ENCODE measurements at places on chromosomes 4 and X.

DNA sequence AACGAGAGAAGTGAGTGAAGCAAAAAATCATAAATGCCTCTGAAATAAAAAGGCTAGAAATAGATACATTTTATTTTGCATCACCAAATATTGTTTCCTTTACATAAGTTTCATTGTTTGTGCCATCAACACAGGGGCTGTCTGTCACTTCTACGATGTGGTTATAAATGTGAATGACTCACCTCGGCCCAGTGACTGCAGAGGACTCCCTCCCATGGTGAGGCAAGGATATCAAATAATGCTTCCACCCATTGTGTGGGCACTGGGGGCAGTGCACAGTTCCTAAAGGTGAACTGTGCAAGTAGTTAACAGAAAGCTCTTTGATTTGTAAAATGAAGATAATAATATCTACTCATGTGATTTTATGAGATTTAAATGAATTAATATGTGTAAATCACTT lies 230.3 kb upstream of the NEIL3 start:
- DNase-seq = no peak

- no peak for DNase-seq
Measured at GRCh38 chrX:26653050-26653449, 437.1 kb downstream of the MAGEB5 start.

DNA sequence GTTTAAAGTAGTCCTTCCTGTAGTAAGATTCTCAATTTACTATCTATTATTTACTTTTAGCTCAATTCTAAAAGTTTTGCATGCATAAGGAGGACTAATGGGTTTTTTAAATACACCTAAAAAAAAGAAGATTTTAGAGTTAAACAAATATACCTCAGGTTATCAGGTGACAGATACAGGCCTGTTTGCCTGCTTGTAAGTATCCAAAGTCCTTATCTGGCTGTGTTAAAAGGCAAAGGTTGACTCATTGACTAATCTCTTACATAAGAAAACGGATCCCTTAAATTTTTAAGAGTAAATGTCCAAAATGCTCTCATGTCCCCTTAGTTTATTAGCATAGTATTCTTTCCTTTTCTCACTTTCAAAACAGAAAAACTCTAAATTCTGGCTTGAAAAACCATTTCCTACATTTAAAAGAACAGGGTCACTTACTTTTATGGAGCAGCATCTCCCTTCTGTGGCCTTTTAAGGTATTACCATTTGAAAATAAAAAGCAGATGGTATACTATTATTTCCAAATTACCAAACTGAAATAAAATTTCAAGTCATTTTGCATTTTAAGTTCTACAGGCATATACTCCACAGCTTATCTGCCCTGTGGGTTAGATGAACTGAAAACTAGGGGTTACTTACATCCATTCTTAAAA lies 4.5 kb downstream of the CBR4 start:
- DNase-seq = no peak

- DNase-seq = no peak
Measured at GRCh38 chr4:76610751-76611547, 175.9 kb downstream of the SHROOM3 start.

GRCh38 chr4:46993075-46994006 lies at the start of gene GABRA4:
Gene GABRA4 (minus strand): TSS chr4:46993581. CDS start chr4:46993424, 157 bp downstream.
- DNase-seq = no peak

DNA sequence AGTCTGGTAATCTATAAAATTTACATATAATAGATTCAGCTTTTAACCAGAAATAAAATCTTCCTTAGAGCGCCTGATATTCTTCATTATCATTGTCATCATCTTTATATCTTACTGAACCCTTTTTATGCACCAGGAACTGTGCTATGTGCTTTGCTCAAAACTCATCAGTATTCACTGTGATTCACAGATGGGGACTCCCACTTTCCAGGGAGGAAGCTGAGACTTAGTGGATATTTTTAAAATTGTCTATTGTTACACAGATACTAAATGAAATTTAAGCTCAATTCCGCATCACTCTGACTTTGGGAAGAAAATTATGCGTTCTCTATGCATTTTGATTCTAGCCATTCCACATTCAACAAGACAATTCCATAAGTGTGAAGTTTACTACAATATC lies 34.8 kb upstream of the SULT1E1 start:
- DNase-seq = no peak

DNA sequence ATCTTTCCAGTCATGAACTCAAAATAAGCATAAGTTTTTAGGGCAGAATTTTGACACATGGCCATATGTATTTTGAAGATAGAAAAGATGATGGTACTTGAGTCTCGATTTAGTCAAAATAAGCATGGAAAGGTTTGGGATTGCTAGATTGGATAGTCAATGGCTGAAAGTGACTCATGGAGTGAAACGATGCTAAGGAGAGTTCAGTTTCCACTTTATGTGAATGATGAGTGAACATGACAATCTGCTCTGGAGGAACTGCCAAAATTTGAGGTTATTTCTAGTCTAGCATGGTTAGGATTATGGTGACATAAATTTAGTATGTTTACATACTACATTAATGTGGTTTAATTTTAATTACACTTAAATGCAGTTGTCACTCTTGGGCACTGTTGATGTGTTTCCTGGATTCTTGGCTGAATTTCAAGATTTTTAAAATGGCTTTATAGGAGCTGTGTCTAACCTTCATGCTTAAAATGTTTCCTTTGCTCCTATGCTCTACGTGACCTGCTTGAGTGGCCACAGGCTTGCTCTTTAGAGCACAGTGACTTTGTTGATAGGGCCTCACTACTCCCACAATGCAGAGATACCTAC lies 17.1 kb downstream of the DDX3X start:
- DNase-seq = no peak

DNA sequence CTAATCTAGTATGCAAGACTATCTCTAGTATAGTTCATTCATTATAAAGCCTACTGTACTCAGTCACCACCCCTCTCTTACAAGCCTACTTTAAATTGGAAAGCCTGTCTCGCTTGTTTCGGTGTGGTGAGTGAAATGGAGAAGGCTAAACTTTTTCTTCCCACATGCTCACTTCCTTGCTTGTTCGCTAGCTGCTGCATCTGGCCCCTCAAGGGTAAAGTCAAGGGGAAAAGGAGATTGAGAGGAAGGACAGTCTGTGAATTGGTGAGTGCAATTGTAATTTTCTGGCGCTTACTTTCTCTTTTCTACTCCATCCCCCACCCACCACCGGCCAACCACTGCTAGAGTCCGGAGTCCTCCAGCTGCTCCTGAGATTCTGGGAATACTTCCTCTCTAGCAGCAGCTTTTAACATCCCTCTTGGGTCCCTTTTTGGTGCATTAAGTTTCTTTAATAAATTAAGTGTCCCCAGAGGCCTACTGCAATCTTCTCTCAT lies 12.1 kb upstream of the ARAP2 start:
- DNase-seq = no peak

DNA sequence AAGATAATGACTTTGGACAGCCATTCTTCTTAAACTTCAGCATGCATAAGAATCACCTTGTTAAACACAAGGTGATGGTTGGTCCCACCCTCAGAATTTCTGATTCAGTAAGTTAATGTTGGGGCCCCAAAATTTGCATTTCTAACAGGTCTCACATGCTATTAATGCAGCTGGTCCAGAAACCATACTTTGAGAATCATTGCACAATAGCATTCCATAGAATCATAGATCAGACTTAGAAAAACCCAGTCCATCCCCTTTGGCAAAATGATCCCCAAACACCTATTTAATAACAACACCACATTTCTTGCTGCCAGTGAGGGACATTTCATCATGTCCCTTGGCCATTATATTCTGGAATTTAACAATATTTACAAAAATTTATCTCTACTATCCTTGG lies 6.2 kb upstream of the MGAT4D start:
- DNase-seq = no peak

DNA sequence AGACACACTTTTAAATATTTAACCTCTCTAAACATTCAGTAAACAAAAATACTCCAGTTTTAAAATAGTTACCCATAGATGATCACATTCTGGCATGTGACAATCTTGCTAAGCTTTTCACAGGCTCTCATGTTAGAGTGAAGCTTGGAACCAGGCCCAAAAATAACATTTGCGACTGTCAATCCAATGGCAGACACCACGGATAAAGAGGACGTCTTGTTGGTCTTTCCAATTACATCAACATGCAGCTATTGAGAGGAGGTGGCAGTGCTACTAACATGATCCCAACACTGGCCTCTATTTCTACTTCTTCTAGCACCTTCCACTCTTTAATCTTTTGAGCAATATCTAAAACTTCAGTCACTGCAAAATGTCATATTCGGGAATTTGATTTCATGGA lies 970.8 kb upstream of the TENM3 start:
- DNase-seq = no peak

GRCh38 chrX:107826238-107827029 lies 768 bp downstream of the MID2 start:
- peak; percentile 31 for DNase-seq

DNA sequence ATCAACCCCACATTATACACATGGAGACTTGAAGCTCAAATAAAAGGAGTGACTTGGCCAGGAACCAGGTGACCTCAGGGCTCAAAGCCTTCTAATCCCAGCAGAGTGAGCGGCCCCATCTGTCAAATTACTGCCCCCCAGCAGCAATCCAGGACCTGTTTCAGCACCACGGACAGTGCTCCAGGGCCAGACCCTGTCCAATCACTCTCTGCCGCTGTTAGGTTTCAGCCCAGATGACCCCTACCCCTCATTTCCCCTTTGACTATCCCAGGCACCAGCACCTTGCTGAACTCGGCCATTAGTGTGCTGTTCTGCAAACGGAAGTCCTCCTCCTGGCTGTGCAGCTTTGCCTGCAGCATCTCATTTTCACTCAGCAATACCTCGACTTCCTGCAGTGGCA lies 5.1 kb downstream of the GRIPAP1 start:
- no peak for DNase-seq

Measured in brain microvascular endothelial cell (primary cell).